ACHN (cell line): ENCODE measurements at places on chromosomes 16 and 17.
A peak's percentile ranks its signal among the peaks of the same experiment; 100 is the strongest.

GRCh38 chr17:67194134-67194533 is 50.9 kb downstream of the HELZ start:
- DNase-seq, result peak; percentile 60

GRCh38 chr17:70190959-70191805 is 21.9 kb downstream of the KCNJ2 start:
- no peak for DNase-seq

- DNase-seq, result no peak
Observed at GRCh38 chr17:76981545-76982295, 113.5 kb downstream of the MGAT5B start.

DNA sequence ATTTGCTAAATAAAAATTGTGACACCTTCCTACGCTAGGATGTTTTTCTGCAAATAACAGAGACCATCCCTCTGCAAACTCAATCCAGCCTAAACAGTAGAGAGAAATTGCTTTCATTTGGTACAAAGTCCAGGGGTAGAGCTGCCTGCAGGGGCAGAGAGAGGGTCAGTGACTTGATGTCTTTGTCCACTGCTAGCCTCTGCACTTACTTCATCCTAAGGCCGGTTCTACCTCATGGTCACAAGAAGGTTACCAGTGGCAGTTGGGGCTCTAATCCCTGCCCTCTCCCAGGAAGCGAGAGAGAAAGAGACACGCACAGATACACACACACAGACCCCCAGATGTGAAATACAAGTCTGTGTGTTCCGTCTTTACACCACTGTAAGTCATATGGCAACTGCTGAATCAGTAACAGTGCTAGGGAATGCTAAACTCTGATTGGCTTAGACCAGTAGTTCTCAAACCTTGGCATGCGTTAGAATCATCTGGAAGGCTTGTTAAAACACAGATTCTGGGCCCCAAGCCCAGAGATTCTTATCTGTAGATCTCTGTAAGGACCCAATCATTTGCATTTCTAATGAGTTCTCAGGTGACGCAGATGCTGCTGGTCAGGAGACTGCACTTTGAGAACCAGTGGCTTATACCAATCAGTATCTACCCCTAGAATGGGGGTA is 13.1 kb upstream of the LPCAT2 start:
- no peak for DNase-seq

GRCh38 chr17:43779145-43780125 is 658 bp upstream of the DUSP3 start:
- DNase-seq, result no peak

GRCh38 chr17:56230660-56231059 is 77.4 kb downstream of the ANKFN1 start:
- no peak for DNase-seq

- no peak for DNase-seq
Observed at GRCh38 chr16:46787909-46788308, 39.8 kb upstream of the MYLK3 start.

- peak; percentile 75 for DNase-seq
Observed at GRCh38 chr17:31095236-31096105, 694 bp downstream of the NF1 start.

DNA sequence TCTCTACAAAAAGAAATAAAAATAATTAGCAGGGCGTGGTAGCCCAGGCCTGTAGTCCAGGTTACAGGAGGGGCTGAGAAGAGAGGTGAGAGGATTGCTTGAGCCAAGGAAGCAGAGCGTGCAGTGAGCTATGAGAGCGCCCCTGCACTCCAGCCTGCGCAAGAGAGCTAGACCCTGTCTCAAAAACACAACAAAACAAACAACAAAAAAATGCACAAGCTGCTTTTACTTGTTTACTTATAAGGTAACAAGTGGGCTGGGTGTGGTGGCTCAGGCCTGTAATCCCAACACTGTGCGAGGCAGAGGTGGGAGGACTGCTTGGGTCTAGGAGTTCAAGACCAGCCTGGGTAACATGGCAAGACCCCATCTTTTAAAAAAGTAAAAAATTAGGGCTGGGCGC is 1.7 kb downstream of the CYTH1 start:
- no peak for DNase-seq

DNA sequence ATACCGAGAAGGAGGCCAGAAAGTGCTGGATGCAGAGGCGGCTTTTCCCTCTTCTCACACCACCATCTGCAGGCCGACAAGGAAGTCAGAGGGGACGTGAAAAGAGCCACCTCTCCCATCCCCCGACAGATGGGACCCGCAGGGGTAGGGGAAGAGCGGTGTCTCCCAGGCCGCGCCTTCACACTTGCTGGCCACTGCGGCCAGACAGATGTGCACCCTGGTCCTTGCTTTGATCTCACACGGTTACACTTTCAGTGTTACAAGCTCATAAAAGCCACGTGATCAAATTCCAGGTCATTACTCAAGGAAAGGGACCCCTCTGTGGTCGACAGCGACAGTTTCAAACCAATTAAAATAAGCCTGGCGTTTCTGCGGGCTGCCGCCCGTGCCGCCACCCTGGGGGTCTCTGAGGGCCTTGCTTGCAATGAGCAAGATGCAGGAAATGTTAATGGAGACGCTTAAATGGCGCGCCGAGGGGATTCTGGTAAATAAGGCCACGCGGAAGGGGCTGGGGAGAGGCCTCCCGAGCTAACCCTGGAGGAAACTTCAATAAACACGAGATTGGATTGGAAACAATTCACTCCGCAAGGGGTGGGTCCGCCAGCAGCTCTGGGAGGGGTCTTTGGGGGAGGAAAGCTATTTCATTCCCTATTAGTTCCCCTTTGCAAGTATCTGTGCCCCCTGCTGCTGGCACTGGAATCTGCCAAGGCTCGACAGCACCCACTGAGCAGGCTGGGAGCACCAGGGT is 240.9 kb downstream of the ENGASE start:
- no peak for DNase-seq

DNA sequence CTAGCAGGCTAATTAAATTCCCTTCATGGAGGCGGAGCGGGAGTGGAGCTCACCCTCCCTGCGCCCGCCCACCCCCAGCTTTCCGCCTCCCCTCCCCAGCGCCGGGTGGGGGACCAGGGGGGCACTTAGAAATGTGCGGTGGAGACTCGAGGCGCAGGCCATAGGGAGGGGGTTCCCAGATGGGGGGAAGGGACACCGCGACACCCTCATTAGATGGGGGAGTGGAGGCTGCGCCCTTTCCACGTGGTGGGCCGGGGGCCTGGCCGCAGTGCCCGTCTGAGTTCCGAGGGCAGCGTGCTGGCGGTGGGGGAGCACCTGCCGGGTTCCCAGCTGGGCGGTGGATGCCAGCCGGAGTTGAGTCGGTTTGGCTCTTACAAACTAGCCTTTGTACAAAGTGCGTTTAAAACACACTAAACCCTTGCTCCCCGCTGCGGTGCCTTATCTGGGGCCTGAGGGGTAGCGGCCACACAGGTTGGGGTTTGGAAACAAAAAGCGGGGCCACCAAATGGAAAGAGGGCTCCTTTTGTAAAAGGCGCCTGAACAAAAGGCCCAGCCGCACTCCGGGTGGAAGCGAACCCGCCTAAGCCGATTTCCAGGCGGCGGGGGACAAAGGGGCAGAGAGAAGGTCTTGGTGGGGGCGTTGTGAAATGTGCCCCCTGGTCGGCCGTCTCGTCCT is 1.4 kb downstream of the GSE1 start:
- no peak for DNase-seq

GRCh38 chr17:67456889-67457288 is 79.8 kb downstream of the PITPNC1 start:
- no peak for DNase-seq

GRCh38 chr17:54085934-54086333 is 263.2 kb downstream of the KIF2B start:
- DNase-seq, result no peak

- peak; percentile 79 for DNase-seq
Observed at GRCh38 chr17:82338858-82339633, 5.5 kb upstream of the SECTM1 start.

GRCh38 chr16:85716680-85717038 is 27.9 kb upstream of the GINS2 start:
- no peak for DNase-seq

- peak; percentile 61 for DNase-seq
Observed at GRCh38 chr17:27494192-27495091, 38.2 kb downstream of the KSR1 start.

- DNase-seq, result no peak
Observed at GRCh38 chr17:66637491-66637890, 197.4 kb upstream of the CACNG5 start.

GRCh38 chr17:69423450-69423849 is 9.0 kb downstream of the MAP2K6 start:
- no peak for DNase-seq

DNA sequence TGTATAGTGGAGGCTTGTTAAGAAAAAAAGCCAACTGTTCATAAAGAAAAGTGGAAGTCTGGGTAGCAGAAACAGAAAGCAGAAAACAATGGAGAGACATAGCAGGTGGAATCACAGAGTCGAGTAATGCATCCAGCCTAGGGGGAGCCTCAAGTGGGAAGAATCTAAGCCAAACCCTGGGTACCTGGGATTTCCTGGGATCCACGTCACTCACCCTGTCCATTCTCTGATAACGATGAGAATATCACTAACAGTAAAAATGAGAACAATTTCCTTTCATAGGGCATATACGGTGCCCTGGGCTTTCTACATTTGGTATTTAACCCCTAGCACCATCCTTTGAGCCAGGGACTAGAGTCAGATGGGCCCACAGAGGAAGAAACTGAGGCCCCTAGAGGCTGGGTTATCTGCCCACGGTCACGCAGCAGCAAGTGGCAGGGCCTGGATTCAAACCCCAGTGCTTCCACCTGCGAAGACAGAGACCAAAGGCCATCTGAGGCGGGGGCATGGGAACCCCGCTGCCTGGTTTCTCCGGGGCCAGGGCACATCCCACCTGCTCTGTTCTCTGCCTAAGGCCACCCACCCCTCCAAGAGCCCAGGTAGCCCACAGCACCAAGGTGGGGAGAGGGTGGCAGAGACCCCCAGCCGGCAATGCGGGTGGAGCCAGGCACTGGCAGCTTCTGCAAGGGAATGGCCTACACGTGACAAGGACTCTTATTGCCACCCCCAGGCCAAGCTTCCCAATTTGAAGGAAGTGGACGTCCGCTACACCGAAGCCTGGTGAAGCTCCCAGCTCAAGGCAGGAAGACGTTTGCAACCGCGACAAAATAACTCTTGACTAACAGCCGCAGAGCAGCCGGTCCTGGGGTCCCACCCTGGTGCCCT is 69.8 kb upstream of the PLCG2 start:
- no peak for DNase-seq

DNA sequence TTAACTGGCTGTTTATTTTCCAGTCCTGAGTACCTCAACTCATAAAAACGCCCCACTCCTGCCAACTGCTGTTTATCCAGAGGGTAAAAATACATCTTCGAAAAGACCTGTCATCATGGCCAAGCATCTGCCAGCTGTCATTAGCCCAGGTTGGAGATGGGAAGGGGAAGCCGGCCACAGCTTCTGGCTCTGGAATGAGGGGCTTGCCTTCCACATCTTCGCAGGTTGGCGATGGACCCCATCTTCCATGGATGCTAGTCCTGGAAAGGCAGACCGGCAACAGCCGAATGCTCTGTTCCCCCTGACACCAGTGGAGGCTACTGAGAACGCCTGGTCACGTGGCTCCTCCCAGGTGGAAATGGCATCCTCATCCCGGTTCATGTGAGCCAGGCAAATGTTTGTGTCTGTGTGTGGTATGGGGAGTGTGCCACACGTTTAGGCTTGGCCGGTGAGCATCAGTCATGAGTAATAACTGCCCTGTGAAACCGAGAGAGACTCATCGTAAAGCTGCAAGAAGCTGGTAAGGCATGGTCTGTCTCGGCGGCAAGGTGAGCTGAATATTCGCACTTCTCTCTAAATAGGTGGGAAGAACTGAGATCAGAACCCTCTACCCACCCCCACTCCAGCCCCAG is 420 bp upstream of the KRTAP17-1 start:
- DNase-seq, result no peak

- no peak for DNase-seq
Observed at GRCh38 chr17:40577611-40578065, 12.4 kb upstream of the CCR7 start.

GRCh38 chr16:67241008-67241900 is 6.0 kb downstream of the FHOD1 start:
- DNase-seq, result peak; percentile 79

- DNase-seq, result no peak
Observed at GRCh38 chr16:54290833-54291655, 4.5 kb upstream of the IRX3 start.

- no peak for DNase-seq
Observed at GRCh38 chr17:16155536-16155935, 59.8 kb downstream of the NCOR1 start.

DNA sequence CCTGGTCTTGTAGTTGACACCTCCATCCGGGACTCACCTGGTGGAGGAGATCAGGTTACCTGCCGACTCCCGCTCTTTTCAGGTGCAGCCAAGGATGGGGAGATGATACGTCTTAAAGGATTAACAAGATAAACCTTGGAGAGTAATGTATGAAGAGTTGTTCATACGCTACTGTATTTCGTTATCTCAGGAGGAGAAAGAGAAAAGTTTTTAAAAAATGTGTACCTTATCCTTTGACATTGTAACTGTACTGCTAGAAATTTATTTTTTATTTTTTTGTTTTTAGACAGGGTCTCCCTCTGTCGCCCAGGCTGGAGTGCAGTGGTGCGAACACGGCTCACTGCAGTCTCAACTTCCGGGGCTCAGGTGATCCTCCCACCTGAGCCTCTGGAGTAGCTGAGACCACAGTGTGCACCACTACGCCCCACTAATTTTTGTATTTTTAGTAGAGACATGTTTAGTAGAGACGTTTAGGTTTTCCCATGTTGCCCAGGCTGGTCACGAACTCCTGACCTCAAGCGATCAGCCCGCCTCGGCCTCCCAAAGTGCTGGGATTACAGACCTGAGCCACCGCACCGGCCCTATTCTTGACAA is 764 bp upstream of the SMURF2 start:
- no peak for DNase-seq

DNA sequence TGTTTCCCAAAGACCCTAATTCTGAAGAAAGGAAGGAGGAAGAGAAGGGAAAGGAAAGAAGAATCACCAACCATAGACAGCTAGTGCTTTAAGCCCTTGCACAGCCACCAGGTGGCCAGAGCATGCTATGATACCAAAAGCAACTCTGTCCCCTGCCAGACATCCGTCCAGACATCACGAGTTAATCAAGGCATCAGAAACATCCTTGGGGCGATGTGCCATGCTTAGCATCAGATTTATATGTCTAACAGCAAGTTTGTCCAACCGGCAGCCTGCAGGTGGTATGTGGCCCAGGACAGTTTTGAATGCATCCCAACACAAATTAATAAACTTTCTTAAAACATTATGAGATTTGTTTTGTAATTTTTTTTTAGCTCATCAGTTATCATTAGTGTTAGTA is 2.9 kb upstream of the CRYBA1 start:
- DNase-seq, result peak; percentile 57

- DNase-seq, result no peak
Observed at GRCh38 chr17:60745544-60745943, 67.9 kb downstream of the BCAS3 start.

DNA sequence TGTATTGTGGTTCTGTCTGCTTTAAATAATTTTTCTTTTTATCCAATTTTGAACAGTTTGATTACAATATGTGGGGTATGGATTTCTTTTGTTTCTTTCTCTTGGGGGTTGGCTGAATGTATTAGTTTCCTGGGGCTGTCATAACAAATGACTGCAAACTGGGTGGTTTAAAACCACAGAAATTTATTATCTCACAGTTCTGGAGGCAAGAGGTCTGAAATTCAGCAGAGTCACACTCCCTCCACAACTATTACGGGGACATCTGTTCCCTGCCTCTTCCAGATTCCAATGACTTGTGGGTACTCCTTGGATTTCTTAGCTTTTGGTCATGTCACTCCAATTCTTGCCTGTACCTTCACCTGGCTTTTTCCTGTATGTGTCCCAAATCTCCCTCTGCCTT is 23.7 kb downstream of the COX11 start:
- DNase-seq, result no peak

GRCh38 chr17:67652433-67652832 is 65.3 kb upstream of the NOL11 start:
- no peak for DNase-seq
